ENCODE measurements at places on chromosomes 7 and 10.

- no peak for DNase-seq
Observed at GRCh38 chr7:50812841-50813475, 30.3 kb upstream of the GRB10 start.

DNA sequence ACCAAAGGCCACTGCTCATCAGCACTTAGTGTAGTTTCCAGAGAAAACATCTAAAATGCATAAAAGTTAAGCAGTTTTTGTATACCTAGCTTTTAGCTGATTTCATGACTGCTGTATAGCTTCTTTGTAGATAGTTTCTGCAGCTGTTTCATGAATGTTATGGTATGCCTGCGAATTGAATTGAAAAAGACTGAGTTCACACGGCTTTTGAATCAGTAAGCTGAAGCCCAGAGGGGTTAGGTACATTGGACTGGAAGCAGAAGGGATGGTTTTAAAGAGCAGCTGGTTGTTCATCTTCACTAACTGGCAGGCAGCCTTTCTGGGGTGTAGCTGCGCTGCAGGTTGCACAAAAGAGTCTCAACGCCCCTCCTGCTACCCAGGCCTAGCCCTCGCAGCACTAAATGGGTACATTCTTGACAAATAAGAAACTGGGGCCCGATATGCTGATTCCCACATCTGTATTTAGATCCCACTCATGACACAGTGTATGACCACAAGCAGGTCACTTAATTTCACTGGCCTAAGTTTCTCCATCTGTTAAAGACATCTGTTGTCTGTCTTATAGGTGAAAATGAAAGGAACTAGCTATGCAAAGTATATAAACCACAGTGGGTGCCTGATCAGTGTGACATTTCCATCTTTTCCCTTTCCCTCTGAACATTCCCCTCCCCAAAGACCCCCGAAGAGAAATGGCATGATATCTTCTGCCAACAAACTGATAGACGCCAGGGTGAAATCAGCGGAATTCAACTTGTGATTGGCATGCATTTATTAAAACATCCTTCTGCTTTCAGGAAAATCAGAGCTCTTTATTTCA, 85.9 kb upstream of the AGBL3 start:
- no peak for DNase-seq

DNA sequence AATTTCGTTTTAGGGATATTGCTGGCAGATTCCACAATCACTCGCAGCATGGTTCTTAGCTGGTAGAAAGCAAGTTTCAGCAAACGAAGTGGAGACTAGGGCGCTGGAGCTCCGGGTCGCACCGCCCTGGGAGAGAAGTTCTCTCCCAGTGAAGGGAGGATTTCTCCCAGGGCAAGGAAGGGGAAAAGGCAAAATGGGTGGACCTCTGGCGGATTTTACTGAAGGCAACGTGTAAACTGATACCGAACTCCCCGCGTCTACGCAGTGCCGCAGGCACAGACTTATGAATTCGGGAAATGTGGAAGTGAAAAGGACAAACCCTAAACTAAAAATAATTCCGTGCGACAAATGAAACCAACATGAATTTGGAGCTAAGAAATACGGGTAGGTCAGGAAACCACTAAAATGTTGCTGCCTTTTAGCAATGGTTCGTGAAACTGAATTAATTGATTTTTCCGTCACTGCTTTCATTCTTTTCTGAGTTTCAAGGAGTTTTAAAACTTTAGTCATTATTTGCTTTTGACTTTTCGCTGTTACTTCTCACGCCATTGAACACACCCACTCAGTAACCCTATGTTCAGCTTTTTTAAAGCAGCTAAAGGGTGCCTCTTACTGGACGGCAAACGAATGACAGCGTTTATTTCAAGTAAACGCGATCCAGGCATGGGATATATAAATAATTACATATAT, at the start of gene MYOF:
Gene MYOF, minus strand, starts transcription at position 190 of the 690 bp plus-strand sequence. Its CDS starts 140 bp downstream, at position 50.
- DNase-seq = peak; percentile 54

- no peak for DNase-seq
Observed at GRCh38 chr10:34789966-34790506, 25.1 kb downstream of the PARD3 start.

GRCh38 chr7:99728615-99729014, 6.4 kb downstream of the CYP3A7 start:
- no peak for DNase-seq

DNA sequence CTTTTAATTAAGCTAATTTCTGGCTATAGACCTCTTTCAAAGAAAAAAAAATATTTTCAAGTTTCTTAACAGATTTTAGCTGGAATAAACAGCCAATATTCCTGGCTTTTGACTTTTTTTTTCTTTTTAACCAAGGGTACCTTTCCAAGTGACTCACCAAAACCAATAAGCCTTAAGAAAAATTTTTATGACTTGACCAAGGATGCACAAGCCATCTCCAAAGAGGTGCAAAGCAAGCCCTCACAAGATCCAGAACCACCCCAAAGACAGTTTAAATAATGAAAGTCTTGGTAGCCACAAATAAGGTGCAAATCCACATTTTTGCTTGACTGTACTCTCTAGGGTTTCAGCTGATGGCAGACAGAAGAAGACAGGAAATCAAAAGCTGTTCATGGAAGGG, 76.5 kb downstream of the MAPK8 start:
- no peak for DNase-seq

DNA sequence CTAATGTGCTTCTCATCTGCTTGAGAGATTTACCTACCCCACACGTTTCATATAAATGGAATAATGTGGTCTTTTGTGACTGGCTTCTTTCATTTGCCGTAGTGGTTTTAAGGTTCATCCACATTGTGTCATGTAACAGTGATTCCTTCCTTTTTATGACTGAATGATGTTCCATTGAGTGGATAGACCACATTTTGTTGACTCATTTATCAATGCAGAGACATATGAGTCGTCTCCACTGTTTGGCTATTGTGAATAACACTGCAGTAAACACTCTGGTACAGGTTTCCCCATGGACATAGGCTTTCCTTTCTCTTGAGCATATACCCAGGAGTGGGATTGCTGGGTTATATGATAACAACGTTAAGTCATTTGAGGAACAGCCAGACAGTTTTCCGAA, 2.0 kb upstream of the AOC1 start:
- no peak for DNase-seq

GRCh38 chr10:58157076-58157766, 110.5 kb downstream of the IPMK start:
- DNase-seq = no peak

- DNase-seq = no peak
Observed at GRCh38 chr7:125450749-125451148, 521.1 kb upstream of the POT1 start.

DNA sequence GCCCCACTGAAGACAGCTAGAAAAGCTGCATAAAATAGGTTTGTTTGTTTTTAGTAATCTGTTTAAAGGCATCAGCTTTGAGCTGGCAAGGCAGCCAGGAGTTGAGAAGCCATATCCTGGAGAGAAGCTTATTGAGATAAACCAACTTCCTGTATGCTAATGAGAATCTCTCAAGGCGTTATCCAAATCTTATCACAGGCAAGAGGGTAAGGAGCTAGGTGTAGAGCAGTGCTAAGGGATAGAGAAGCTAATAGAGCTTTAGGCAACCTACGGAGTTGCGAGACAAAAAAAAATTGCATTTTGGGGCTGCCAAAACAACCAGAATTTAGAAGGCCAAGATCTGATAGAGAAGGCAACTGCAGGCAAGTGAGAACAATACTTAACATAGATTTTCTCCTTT, 641.6 kb downstream of the SH2D4B start:
- DNase-seq = no peak

GRCh38 chr10:3740157-3740871, 44.7 kb downstream of the KLF6 start:
- no peak for DNase-seq

- DNase-seq = peak; percentile 61
Observed at GRCh38 chr10:5888843-5889623, 660 bp downstream of the ANKRD16 start.

DNA sequence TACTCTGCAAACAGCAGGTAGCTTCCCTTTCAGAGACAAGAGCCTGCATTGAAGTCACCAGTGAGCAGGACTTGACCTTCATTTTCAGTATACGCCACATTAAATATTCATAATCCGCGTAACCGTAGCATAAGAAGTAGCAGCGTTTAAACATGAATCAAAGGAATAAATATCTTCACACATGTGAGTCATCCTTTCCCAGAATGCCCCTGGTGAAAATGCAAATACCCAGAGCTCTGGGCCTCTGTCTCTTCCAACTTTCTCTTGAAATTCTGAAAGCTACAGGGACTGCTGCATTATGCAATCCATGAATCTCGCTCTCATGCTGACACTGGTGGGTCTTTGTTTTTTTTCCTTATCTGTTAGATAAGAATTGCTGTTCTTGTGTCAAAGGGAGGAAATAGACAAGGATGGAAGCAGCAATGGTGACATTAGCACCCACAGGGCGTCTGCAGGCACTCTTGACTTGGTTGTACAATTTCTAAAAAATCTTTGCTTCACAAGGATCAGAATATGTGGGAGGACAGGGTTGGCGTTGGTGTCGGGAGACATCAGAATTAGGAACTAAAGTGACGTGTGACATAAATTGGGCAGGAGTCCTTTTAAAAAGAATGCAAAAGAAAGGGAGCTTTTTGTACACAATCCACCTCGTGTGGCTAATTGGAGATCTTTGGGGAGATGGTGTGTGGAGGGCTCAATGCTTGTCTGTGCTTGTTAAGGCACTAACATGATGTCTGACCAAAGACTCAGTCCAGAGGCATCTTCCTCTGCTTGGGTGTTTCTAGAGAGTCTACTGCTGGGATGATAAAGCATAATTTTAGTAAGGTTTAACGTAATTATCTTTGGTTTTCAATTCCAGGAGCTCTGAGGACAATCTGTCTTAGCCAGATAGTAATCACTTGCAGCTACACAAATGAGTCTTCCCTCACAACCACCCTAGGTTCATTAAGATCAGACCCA, 390.3 kb downstream of the KCNMA1 start:
- DNase-seq = no peak

DNA sequence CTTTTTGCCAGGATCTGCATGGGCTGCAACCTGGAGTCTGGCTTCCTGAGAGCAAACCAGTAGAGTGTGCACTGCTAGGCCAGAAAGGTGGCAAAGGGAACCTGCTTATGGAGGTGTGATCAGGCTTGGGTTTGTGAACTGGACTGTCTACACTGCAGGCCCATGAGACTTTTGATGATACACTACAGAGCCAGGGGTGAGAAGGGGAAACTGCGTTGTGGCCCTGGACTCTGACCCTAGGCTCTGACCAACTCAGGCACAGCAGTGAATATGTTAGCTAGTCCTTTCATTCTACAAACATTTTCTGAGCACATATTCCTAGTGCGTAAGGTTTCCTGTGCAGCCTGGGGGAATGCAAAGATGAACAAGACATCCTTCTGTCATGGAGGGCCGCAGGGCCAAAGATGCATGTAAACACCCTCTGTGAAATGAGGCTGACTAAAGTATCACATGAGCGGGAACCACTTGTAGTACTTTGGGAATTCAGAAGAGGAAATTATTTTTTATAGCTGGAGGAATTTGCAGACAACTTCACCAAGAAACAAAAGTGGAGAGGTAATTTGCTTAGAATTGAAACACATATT, 63.8 kb upstream of the HPS1 start:
- DNase-seq = no peak

GRCh38 chr10:76155961-76156360, 724.5 kb downstream of the LRMDA start:
- no peak for DNase-seq

- no peak for DNase-seq
Observed at GRCh38 chr10:122931088-122931906, 20.9 kb downstream of the FAM24A start.

DNA sequence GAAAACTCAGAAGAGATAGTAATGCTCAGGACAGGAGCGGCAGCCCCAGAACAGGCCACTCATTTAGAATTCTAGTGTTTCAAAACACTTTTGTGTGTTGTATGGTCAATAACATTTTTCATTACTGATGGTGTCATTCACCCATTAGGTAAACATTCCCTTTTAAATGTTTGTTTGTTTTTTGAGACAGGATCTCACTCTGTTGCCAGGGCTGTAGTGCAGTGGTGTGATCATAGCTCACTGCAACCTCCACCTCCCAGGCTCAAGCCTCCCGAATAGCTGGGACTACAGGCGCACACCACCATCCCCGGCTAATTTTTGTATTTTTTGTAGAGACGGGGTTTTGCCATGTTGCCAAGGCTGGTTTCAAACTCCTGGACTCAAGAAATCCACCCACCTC, 65.9 kb upstream of the CAPZA2 start:
- no peak for DNase-seq

- DNase-seq = no peak
Observed at GRCh38 chr7:5670183-5670935, 111.1 kb downstream of the RNF216 start.

DNA sequence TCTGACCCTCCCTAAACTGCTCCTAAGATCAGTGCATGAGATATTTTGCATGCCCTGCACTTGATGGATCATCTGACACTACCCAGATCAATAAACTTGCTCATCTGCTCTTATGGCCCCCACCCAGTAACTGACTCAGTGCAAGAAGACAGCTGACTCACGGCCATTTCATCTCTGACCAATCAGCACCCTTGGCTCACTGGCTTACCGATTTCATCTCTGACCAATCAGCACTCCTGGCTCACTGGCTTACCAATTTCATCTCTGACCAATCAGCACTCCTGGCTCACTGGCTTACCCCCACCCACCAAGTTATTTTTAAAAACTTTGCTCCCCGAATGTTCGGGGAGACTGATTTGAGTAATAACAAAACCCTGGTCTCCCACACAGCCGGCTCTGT, 37.2 kb upstream of the OPTN start:
- no peak for DNase-seq

DNA sequence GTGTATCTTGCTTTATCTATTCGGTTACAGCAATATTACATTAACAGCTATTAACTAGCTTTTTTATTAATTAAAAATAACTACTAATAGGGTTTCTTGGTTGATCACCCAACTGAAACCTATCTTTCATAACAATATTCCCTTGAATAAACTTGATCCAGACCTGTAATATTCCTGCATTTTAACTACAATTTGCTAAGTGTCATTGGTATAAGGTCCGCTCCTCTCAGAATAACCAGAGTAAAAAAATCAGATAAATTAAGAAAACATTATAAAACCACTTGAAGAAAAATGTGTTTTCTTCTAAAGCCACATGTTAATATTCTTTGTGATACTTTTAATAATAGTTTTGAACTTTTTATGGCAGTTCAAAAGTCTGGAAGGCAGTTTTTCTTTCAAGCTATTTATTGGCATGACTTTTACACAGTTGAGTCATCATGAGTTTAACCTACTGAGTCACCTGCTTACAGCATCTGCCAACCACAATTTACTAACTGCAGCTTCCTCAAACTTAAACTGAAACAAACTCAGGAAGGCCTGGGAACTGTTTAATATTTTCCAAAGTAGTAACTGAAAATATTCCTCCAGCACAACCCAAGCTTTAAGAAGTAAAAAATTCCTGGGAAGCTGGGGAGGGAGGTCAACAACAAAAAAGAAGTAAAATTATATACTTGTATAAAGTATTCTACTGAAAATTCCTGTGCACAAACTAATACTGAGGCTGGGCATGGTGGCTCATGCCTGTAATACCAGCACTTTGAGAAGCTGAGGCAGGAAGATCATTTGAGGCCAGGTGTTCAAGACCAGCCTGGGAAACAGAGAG, 103.2 kb downstream of the NRBF2 start:
- DNase-seq = no peak

- DNase-seq = no peak
Observed at GRCh38 chr7:110470420-110470819, 620.5 kb upstream of the LRRN3 start.

Data from neuronal stem cell (in vitro differentiated cells).